ENCODE measurements at places on chromosomes 12 and 14. TPM values are rescaled to one million over a fixed set of nuclear protein-coding genes. Genes with fewer than 3 reads are reported as not detected.

DNA sequence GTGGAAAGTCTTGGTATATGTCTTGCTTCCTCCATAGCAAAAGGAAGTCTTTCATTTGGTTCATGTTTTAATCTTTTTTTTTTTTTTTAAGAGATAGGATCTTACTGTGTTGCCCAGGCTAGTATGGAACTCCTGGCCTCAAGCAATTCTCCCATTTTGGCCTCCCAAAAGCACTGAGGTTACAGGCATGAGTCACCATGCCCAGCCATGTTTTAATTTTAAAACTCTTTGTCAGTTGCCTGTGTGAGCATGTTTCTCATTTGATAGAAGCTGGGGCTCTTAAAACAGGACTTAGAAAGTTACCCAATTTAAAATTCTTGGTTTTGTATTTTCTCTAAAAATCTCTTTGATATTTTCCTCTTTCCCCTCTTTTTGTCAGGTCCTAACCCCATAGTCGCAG, 45.0 kb upstream of the REP15 start:
- DNase-seq: no peak

GRCh38 chr12:42936991-42937390, 347.4 kb upstream of the PRICKLE1 start:
- DNase-seq: no peak

GRCh38 chr12:57816855-57817151, 1.7 kb downstream of the AVIL start:
- no peak for DNase-seq

- DNase-seq: no peak
Measured at GRCh38 chr14:51783765-51784164, 76.6 kb upstream of the GNG2 start.

The TMTC3 gene
- total RNA-seq: 7.5 TPM
